ENCODE measurements at places on chromosomes 12 and 14.

GRCh38 chr12:77392467-77393088 lies 327.2 kb upstream of the E2F7 start:
- no peak for DNase-seq

DNA sequence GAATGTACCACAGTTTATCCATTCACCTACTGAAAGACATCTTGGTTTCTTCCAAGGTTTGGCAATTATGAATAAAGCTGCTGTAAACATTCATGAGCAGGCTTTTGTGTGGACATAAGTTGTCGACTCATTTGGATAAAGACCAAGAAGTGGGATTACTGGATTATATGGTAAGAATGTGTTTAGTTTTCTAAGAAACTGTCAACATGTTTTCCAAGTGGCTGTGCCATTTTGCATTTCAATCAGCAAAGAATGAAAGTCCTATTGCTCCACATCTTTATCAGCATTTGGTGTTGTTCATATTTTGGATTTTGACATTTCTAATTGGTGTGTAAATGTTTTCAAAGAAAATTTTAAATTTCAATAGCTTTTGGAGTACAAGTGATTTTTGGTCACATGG lies 27.3 kb upstream of the KLRF1 start:
- no peak for DNase-seq

GRCh38 chr14:55152052-55152753 lies 23.2 kb downstream of the LGALS3 start:
- DNase-seq = no peak

DNA sequence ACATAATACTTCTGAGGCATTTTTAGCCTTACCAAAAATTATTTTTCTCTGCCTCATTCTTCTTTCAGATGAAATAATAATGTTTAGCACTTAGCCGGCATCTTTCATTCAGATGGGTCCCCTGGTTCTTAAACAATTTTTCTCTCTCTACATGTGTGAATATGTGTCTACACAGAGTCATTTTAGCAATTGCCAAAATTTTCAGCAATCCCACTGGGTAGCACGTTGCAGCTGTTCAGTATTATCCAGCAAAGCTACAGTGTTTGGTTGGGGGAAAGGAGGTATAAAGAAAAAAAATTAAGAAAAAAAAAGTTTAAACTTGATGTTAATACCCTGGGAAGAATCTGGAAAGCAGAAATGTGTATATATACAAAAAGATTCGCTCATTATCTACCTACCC lies 160.5 kb upstream of the TRHDE start:
- no peak for DNase-seq

GRCh38 chr12:5437589-5437988 lies 5.7 kb downstream of the NTF3 start:
- no peak for DNase-seq

DNA sequence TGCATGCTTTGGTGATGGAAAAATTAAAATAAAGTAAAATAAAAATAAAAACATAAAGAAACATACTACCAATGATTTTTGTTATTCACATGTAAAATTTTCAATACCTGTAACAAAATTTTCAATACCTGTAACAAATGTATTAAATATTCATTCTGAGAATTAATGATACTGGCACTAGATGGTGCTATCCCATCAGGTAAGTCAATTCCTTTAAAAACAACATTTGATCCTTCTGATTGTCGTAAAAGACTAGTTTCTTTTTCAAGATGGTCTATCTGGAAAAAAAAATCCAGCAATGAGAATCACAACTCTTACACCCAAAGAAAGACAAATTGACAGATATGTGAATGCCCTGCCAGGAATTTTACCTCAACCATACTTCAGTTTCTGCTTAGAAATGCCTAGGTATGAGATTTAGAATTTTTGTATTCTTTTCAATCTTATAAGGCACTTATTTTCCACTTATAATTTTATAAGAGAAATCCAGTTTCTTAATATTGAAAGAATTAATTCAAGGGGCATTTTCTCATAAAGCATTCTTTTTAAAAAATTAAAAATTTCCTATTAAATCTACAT lies 30.7 kb downstream of the CEP290 start:
- peak; percentile 46 for DNase-seq

DNA sequence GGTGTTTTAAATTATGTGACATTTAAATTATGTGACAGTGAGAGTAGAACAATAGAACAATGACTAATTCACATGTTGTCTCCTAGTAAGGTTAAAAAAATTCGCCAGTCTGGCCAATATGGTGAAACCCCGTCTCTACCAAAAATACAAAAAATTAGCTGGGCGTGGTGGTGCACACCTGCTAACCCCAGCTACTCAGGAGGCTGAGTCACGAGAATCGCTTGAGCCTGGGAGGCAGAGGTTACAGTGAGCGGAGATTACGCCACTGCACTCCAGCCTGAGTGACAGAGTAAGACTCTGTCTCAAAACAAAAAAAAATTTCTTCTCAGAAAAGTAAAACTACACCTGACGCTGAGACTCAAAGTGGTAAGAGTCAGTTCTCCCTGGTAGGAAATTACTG lies 2.7 kb downstream of the CS start:
- DNase-seq = no peak

- DNase-seq = no peak
These were observed 34.6 kb downstream of the ATF7 start for GRCh38 chr12:53591301-53592206.

DNA sequence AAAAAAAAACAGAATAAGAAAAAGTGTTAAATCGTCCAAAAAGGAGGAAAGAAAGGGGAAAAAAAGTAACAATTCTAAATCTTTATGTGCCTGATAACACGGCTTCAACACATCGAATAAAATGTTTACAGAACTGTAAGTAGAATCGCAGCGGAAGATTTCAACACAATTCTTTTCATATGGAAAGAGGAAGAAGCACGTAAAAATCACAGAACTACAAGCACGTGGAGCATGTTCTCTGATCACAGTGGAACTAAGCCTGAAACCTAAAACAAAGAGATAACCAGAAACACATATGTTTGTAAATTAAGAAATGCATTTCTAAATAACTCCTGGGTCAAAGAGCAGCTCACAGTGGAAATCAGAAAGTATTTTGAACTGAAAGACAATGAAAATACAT lies 8.7 kb downstream of the CLEC7A start:
- no peak for DNase-seq

DNA sequence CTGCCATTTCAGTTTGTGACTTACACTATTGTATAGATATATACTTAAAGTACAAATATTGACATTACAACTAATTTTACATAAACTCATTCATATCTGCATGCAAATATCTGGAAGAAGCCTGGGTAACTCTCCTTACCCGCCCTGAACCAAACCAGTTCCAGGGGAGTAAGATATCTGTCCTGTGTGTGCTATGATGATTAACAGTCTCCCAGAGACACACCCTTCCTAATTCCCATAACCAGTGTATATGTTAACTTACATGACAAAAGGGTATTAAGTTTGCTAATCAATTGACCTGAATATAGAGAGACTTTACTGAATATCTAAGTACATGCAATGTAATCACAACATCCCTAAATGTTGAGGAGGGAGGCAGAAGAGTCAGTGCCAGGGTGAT lies 23.0 kb downstream of the PRB3 start:
- no peak for DNase-seq

- no peak for DNase-seq
These were observed 92.2 kb downstream of the DYRK2 start for GRCh38 chr12:67740711-67741110.

DNA sequence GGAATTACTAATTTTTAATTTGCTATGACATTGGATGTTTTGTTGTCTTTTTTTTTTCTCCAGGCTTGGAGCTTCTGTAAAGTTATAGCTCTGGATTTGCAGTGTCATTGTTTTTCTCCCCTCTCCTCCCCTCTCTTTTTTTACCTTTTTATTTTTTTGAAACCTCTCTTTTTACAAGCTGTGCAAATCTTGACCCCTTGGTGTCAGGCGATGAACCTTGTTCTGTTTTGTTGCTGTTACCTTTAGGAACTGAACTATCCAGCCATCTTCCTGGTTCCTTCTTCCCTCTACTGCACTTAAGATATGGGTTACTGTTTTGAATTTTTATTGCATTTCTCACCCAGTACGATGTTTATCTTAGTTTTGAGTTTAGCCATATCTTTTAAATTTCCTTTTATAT lies 13.7 kb downstream of the KTN1 start:
- no peak for DNase-seq

DNA sequence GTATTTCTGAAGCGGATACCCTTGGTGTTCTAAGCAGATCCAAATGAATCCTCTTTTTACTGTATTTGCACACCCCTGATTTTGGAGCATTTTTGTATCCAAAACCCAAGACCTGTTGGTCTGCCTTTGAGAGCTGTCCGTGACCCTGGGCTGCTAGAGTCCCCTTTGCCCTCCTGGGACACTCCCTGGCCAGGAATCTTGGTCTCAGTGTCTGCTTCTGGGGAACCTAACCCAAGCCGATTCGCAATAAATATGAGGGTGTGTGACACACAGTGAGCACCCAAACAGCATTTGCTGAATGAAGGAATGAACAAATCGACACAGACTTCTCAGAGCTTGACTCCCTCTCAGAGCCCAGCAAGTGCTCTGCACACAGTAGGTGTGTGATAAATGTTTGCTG lies 92.9 kb downstream of the SCARB1 start:
- DNase-seq = no peak

- DNase-seq = no peak
These were observed 13.7 kb downstream of the PIGH start for GRCh38 chr14:67586369-67586768.

- no peak for DNase-seq
These were observed 52.2 kb downstream of the ATP2A2 start for GRCh38 chr12:110333201-110333600.

- DNase-seq = no peak
These were observed 926.8 kb downstream of the BCL11B start for GRCh38 chr14:98345161-98345560.

DNA sequence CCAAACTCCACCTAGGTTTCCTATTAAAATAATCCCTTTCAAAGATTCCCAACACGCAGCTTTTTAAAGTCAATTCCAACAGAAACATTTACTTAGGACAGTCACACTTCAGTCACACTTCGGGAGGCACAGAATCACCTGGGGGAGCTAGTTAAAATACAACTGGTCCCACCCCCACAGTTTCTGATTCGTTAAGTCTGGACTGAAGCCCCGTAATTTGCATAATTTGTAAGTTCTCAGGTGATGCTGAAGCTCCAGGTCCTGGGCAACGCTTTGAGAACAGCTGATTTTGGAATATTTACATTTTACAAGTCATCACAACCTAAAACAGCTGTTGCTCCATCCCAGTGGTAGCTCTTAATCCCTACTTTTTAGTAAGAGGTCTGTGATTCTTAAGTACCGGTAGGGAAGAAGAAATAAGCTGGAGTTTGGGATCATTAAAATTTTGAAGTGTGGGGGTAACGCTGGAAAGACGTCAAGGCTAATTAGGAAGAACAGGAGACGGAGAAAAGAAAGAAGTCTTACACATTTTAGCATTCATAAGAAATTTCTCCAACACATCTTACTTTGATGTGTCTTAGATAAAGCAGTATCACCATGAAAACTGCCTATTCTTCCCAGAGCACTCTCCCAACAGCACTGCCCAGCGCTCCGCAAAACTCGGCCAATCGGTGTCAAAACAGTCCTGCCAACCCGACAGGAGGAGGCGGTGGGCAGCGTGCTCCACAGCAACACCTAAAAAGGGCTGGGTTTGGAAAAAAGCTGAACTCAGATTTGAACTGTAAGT lies 1.1 kb downstream of the IPO8 start:
- no peak for DNase-seq

- DNase-seq = no peak
These were observed 109.8 kb upstream of the DNM1L start for GRCh38 chr12:32569259-32569658.

- no peak for DNase-seq
These were observed 23.6 kb upstream of the GPHB5 start for GRCh38 chr14:63342371-63342770.
